Activated CD8-positive, alpha-beta memory T cell treated with anti-CD3 and anti-CD28 coated beads for 1 hour (primary cell): ENCODE measurements at places on chromosomes 5 and 9.

GRCh38 chr5:156594406-156594805 is 255.7 kb upstream of the PPP1R2B start:
- DNase-seq, result no peak

DNA sequence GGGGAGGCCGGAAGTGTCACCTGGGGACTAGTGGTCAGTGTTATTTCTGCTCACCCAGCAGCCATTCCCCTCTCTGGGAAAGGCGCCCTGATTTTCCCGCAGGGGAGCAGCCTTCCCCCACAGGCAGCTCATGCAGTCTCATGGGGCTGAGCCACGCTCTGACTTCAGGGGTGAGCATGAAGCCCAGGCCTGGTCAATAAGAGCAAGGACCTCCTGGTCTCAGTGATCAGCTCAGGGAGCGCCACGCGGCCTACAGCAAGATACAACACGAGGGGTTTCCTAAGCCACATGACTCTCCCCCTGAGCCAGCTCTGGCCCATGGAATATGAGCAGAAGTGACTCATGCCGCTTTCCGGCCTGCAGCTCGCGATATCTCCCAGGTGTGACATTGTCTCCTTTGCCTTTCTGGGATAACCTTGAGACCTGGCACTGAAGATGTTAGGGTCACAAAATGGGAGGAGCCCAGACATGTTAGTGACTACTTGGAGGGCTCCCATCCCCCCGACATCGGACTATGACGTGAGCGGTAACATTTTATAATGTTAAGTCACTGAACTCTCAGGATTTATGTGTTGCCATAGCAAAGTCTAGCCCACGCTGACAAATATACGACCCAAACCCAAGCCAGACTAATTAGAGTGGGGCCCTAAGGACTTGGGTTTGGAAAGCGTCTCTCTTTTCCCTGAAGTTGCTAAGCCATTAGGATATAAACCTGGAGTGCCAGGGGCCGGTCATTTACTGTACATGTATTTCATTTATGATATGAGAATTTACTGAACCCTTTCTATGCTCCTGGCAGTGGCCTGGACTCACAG is 46.5 kb upstream of the GFPT2 start:
- DNase-seq, result no peak

DNA sequence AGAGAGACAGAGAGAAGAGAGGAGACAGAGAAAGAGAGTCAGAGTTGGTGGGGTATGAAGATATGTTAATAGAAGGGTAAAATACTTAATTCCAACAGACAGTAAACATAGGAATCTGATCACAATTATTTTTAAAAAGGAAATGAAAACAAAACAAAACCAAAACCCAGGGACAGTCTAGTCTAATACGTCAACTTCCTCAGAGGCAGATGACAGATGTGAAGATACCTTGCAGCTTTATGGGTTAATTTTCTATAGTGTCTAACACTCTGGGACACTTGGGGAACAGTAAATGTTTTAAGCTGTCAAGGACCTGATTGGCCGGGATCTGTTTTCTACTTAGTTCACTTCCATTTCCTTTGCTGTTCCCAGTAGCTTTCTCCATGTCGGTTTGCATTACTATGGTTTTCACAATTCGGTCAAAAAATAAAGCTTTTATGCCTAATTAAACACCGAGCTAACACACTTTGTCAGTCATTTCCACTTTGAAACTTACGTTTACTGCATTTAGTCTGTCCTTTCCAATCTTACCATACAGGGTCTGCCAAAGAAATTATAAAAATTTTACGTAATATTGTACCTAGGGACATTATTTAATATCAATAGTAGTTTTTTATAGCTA is 216.5 kb downstream of the MCTP1 start:
- DNase-seq, result no peak

- no peak for DNase-seq
Measured at GRCh38 chr5:72596956-72597355, 89.7 kb upstream of the ZNF366 start.

DNA sequence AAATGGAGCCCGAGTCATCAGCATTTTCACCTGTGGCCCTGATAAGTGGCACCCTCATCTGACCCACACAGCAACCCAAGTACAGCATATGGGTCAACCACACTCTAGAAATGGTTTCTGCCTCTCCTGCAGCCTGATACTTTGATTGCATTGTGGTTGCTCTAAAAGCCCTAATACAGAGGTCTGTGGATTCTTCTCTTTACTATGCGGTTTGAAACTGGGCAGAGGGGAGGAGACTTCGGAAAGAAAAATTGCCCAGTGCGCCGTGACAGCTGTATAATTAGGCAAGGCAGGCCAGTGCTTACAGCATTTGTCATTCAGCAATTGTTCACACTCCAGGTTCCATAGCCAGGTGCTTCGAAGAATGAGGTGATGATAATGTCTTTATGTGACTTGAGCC is 361.0 kb downstream of the NFIB start:
- no peak for DNase-seq

DNA sequence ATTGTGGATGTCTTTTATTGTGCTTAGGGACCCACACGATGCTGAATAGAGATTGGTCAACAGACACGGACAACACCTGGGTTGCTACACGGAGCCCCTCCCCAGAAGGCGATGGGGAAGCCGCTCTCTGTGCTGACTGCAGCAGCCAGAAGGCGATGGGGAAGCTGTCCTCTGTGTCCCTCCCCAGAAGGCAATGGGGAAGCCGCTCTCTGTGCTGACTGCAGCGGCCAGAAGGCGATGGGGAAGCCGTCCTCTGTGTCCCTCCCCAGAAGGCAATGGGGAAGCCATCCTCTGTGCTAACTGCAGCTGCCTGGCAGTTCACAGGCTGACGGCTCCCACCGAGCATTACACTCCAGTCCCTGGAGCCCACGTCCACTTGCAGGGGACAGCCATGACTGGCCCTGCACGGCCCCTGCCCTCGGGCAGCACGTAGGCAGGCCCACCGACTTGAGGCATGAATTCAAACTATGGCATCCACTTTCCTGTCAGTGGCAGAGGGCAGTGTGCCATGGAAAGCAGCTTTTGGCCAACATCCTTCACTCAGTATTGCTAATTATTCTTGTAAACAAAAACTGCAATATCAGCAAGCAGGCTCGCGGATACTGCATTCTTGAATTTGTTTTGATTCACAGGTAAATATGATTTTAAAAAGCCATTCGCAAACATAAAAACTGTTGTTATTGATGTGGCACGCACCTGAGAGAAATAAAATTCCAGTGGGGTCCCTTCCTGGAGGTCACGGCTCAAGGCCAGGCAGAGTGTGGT is 48.1 kb upstream of the CLPTM1L start:
- DNase-seq, result no peak

- DNase-seq, result no peak
Measured at GRCh38 chr9:96331236-96331947, 29.4 kb upstream of the HSD17B3 start.

DNA sequence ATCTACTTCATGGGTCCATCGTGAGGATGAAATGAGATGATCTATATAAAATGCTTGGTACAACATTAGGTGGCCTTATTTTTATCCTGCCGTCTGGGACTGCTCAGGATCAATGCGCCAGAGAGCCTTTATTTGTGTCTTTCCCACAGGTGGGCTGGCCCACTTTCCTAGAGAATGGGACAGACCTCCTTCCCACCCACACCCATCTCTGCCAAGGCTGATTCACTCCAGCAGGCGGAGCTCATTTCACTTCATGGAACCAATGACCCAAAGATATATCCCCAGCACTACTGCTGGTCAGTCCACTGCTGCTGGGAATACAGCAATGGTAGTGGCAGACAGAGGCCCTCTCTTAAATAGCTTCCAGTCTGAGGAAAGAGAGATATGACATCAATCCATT is 35.7 kb downstream of the TGFBI start:
- DNase-seq, result no peak

DNA sequence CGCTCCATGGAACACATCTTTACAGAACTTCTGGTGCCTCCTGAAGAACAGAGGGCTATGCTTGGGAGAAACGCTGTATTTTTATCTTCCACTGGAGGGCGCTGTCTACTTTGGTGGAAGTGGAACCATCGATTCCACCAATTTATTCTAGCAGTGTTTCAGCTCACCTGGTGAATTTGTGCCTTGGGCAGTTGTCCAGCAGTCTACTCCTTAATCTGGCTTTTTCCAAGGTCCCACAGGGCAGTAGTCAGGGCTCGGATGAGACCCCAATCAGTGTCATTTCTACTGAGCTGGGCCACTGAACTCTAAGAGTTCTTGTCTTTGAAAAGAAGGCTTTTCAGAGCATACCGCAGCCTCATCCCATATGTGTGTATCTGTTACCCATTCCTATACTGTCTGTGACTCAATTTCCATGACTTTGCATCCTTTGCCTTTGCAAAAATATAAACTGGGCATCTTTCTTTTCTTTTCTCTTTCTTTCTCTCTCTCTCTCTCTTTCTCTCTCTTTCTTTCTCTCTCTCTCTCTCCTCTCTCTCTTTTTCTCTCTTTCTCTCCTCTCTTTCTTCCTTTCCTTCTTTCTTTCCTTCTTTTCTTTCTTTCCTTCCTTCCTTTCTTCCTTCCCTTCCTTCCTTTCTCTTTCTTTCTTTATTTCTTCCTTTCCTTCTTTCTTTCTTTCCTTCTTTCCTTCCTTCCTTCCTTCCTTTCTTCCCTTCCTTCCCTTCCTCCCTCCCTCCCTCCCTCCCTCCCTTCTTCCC is 138.4 kb upstream of the ZNF618 start:
- DNase-seq, result no peak

- no peak for DNase-seq
Measured at GRCh38 chr9:32989660-32990059, 11.8 kb downstream of the APTX start.

- DNase-seq, result no peak
Measured at GRCh38 chr9:70438341-70438928, 24.0 kb upstream of the KLF9 start.

DNA sequence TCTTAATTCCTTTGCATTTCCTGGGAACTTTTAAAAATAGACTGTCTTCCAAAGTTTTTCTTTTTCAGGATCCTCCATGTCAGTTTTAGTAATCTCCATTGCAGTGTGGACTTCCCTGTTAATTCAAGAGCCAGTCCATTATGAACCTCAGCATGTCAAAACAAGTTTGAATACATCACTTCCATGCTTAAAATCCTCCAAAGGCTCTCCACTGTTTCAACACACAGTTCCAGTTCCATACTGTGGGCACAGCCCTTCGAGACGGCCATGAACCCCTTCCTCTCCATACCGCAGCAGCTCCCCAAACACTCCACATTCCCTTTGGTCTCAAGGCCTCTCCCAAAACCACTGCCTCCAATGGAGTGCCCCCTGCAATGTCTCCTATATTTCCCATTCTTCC is 19.5 kb downstream of the LIFR start:
- no peak for DNase-seq

- no peak for DNase-seq
Measured at GRCh38 chr5:103849934-103850333, 287.3 kb upstream of the NUDT12 start.

GRCh38 chr9:2745560-2746380 is 28.5 kb downstream of the KCNV2 start:
- DNase-seq, result no peak

DNA sequence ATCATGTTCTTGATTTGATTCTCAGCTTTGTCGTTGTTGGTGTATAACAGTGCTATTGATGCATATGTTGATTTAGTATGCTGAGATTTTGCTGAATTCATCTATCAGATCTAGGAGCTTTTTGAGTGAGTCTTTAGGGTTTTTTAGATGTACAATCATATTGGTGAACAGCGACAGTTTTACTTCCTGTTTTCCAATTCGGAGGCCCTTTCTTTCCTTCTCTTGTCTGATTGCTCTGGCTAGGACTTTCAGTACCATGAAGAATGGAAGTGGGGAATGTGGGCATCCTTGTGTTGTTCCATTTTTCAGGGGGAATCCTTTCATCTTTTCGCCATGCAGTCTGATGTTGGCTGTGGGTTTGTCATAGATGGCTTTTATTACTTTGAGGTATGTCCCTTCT is 100.4 kb downstream of the SGCD start:
- DNase-seq, result no peak

DNA sequence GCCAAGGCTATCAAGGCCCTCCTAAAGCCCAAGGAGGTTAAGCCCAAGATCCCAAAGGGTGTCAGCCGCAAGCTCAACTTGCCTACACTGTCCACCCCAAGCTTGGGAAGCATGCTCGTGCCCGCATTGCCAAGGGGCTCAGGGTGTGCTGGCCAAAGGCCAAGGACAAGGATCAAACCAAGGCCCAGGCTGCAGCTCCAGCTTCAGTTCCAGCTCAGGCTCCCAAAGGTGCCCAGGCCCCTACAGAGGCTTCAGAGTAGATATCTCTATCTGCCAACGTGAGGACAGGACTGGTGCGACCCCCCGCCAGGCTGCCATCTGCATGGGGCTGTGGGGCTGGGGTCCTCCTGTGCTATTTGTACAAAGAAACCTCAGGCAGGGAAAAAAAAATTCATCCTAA is 3.3 kb downstream of the HOMER1 start:
- no peak for DNase-seq
